Osteoblast (primary cell): ENCODE measurements at places on chromosomes 13 and 19. TPM values are rescaled to one million over a fixed set of nuclear protein-coding genes. Genes with fewer than 3 reads are reported as not detected.

- no peak for DNase-seq
These were observed 57.5 kb downstream of the ZNF726 start for GRCh38 chr19:23972161-23972560.

FAM187B gene
- not detected in 2 replicates for total RNA-seq

ZNF568 gene
- total RNA-seq = 13.3 and 14.8 TPM in 2 replicates

DNA sequence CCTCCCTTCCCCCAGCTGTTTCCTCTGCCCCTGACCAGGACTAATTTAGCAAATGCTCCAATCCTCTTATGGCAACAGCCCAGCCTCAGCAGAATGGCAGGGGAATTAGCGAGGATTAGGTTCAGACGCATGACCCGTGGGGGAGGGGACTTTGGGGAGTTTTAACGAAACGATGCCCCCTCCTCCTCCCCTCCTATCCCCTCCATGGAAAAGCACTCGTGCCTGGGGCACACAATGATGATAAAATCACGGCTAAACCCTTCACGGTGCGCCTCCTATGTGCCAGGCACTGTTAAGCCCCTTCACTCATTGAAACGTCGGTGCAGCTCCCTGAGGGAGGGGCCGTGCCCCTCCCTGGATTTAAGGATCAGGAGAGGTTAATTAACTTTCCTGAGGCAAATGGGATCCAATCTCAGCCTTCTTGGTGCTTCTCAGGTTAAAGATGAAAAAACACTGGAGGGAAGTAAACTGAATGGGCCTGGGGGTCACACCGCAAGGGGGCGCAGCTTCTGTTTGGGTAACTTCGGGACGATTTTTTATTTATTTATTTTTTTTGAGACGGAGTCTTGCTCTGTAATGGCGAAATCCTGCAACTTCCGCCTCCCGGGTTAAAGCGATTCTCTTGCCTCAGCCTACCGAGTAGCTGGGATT, 10.1 kb upstream of the TPRX2 start:
- DNase-seq = no peak

PSG2 gene
- total RNA-seq = 0.29 TPM in 1 of 2 replicates, not detected in the other

REX1BD gene
- 27.7 and 29.7 TPM in 2 replicates for total RNA-seq

C1QTNF9B gene
- not detected in 2 replicates for total RNA-seq

DNA sequence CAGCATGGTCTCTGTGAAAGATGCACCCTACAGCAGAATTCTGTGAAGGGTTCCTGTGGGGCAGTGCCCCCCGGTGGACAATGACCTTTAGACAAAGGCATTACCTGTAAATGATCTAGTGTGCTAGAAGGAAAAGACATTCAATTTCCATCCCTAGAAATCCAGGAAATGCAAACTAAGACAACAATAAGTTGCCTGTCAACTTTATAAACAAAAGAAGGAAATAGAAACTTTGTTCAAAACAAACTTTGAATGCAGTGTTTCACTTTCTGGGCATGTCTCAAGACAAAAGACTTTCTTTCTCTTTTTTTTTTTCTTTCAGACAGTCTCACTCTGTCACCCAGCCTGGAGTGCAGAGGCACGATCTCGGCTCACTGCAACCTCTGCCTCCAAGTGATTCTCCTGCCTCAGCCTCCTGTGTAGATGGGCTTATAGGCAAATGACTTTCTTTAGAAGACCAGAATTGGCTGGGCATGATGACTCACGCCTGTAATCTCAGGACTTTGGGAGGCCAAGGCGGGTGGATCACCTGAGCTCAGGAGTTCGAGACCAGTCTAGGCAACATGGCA, 15.5 kb downstream of the TEX101 start:
- DNase-seq = no peak

DNA sequence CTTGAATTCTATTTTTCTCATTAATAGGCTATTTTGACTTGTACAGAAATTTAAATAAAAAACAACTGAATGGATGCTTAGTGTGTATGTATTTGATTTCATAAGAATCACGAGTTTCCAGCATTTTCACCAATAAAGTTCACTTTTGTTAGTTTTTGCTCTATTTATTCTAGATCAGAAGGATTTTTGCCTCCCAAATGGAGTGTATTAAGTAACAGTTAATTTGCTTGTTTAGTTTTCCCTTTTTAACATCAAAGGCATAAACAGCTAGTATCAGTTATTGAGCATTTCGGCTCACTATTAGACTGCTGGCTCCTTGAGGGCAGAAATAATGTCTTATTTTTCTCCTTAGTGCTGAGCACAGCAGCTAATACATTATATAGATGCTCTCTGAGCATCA, 414.1 kb downstream of the FGF9 start:
- no peak for DNase-seq

- peak; percentile 99 for DNase-seq
These were observed 9.3 kb upstream of the SYT5 start for GRCh38 chr19:55189403-55189835.

- DNase-seq = peak; percentile 72
These were observed 52.6 kb downstream of the MAP4K1 start for GRCh38 chr19:38564981-38565690.

GRCh38 chr13:113350065-113350937, 13.6 kb downstream of the GRTP1 start:
- peak; percentile 48 for DNase-seq

CKAP2 gene
- 15.9 and 17.1 TPM in 2 replicates for total RNA-seq

- DNase-seq = peak; percentile 76
These were observed 800 bp downstream of the ETFB start for GRCh38 chr19:51365211-51365964.

DNA sequence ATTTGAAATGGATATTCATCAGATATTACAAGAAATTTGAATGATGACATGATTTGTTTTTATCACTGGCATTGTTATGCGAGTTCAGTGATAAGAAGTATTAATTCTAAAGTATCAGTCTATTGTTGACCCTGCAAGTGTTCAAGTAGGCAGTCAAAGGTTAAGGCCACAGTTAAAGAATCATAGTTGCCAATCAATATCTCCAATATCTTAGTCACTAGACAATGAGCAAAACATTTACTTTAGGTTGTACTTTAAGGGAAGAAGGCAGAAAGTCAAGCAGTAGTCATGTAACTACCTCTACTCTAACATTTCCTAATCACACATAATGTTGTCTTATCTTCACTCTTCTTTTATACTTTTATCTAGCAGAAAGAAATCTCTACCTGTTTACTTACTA, 709.8 kb downstream of the PCDH17 start:
- no peak for DNase-seq

- no peak for DNase-seq
These were observed 51.3 kb downstream of the ERICH6B start for GRCh38 chr13:45564133-45564776.

DNA sequence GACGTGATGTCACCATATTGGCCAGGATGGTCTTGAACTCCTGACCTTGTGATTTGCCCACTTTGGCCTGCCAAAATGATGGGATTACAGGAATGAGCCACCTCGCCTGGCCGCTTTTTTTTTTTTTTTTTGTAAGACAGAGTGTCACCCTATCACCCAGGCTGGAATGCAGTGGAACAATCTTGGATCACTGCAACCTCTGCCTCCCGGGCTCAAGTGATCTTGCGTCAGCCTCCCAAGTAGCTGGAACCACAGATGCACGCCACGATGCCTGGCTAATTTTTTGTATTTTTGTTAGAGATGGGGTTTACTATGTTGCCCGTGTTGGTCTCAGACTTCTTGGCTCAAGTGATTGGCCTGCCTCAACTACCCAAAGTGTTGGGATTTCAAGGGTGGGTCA, 28.9 kb upstream of the ZNF808 start:
- DNase-seq = no peak

DNA sequence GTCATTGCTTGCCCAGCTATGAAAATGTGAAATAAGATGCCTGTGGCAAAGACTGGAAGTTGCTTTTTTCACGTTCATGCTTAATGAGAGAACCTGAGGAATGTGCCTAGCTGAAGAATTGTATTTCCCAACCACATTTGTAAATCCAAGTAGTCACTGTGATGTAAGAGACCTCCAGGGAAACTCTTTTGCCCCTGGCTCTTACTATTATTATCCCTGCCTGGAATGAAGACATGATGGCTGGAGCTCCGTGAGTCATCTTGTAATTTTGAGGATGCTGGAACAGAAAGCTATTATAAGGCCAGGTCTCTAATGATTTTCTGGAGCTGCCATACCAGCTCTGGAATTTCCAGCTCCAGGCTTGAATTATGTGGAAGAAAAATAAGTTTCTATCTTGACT, 894.3 kb downstream of the DIAPH3 start:
- DNase-seq = no peak

DNA sequence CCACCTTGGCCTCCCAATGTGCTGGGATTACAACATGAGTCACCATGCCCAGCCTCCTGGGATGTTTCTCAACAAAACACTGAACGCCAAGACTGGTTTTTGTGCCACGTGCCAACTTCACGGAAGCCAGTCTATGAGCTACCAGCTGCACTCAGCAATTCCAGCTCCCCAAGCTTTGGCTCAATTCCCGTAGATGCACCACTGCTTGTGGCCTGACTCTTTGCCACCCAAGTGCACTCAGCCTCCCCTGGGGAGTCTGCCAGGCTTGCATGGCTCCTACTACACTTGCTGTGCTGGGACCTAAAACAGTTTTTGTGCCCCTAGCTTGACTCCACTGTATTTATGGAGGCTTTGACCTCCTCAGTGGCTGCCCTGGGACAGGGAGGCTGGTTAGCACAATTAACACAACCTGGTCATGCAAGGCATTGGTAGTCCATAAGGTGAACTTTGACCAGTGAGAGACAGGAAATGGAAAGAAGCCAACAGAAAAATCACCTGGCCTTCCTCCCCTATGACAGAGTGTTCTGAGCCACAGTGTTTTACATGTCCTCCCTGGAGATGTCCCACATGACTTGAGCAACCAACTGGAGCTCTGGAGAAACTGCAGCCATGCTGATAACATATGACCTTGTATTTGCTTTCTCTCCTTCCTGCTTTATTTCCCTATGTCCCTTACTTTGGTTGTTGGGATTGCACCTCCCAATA, 1173.1 kb downstream of the UQCRFS1 start:
- no peak for DNase-seq

GRCh38 chr13:57450356-57450755, 181.2 kb upstream of the PCDH17 start:
- no peak for DNase-seq
